ENCODE measurements at places on chromosomes 1 and 21. TPM values are rescaled to one million over a fixed set of nuclear protein-coding genes. Genes with fewer than 3 reads are reported as not detected.

PDZK1IP1 gene
- total RNA-seq, result not detected

GRCh38 chr1:182699393-182700350, 15.3 kb upstream of the RGS8 start:
- peak; percentile 32 for DNase-seq

GRCh38 chr1:169120066-169120465, 13.6 kb downstream of the ATP1B1 start:
- no peak for DNase-seq

- no peak for DNase-seq
Measured at GRCh38 chr1:26450908-26451307, 18.8 kb downstream of the DHDDS start.

CDC73 gene
- total RNA-seq, result 50.5 TPM

DNA sequence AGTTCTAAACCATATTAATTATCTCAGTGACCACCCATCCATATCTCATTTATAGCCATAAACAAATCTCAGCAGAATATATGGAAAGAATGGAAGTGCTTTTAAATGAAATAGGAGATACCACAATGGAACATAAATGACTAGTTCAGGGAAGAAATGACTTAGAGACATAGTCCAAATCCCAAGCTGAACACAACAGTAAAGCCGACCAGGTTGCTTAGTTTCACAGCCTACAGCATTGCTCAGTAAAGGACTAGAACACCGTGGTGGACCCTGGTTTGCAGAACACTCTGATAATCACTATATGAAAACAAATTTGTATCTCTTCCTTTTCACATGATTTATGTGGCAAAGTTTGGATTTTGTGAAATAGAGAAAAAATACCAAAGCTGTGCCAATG, 40.3 kb downstream of the MYSM1 start:
- DNase-seq, result no peak

DNA sequence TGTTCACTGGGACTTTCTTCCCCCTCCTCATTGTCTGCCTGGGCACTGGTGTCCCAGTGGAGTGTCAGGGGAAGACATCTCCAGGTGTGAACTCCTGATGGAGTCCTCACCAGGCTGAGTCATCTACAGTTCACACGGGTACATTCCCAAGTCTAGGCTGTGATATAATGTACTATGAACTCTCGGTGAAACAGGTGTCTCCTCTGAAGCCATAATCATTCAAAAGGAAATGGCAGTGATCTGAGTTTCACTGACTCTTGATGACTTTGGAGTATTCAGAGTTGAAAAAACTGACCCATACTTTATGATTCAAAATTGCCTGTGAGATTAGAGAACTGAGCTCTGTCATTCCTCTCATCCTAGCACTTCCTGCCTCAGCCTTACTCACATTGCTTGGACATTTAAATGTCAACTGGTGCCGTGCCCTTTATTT, 9.1 kb downstream of the LAMC2 start:
- DNase-seq, result no peak

DNA sequence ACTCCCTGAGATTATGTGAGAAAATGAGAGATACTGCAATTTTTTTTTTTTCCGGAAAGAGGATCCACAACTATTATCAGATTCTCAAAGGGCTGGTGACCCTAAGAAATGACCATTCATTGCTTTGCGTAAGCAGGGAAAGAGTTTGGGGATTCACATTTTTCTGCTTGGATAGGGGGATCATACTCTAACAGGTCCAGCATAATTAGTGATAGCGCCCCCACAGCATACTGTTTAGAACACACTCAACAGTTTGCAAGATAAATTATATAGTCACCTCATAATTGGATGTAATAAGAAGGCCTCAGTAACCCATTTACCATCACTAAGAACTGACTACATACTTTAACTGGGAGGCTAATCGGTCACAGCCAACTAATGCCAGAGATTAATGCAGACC, 1.9 kb downstream of the CCT3 start:
- DNase-seq, result no peak

- DNase-seq, result no peak
Measured at GRCh38 chr1:38814444-38814983, 45.1 kb downstream of the RRAGC start.

- peak; percentile 82 for DNase-seq
Measured at GRCh38 chr1:205918955-205919746, 24.1 kb downstream of the SLC26A9 start.

DNA sequence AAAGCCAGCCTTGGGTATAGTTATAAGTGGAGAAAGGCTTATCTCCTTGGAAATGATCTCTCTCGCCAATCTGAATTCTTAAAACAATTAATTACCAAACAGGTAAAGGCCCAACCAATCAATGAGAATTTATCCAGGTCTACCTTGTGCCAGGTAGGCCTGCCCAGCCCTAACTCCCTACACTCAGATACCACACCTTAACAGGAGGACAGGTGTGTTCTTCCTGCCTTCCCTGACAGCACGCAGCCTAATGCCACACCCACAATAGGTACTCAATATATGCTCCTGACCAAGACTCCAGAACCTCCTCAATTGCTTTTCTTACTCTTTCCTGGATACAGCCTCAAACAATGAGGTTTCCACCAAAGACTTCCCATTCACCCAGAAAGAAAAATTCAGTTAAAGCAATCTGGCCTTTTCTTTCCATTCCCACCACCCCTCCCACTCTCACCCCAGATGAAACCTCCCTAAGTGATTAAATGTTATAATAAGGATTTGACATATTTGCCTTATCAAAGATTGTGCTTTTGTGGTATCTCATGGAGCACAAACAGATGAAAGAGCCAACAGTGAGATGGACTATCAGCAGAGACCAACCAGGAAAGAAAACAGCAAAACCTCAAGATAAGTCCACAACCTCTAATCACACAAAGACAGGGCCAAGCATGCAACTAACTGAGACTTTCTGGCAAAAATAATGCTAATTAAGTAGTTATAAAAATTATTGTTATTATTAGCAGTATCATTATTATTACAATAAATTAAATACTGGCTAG, 25.6 kb downstream of the TRABD2B start:
- no peak for DNase-seq

GRCh38 chr1:3676581-3677470, 24.5 kb downstream of the TP73 start:
- no peak for DNase-seq

RGS13 gene
- not detected for total RNA-seq

- no peak for DNase-seq
Measured at GRCh38 chr21:28773036-28773435, 219.6 kb downstream of the LTN1 start.

- DNase-seq, result no peak
Measured at GRCh38 chr21:21851657-21852056, 853.4 kb downstream of the NCAM2 start.
